Left ventricle myocardium inferior (tissue), 1 donor: ENCODE measurements at places on chromosomes 12 and 14. TPM values are rescaled to one million over a fixed set of nuclear protein-coding genes. Genes with fewer than 3 reads are reported as not detected.

KRT72 gene
- total RNA-seq: not detected

SAMD15 gene
- total RNA-seq: 0.08 TPM

ORAI1 gene
- total RNA-seq: 11.4 TPM

MANSC1 gene
- total RNA-seq: 8.7 TPM

NID2 gene
- 35.2 TPM for total RNA-seq

SDR9C7 gene
- total RNA-seq: not detected

PPP1R3E gene
- 9.0 TPM for total RNA-seq

ACRBP gene
- total RNA-seq: 1.4 TPM

PRICKLE1 gene
- total RNA-seq: 20.9 TPM

SYCP3 gene
- not detected for total RNA-seq

NEMP1 gene
- total RNA-seq: 3.3 TPM

GRCh38 chr12:132427174-132427768 is 62.7 kb upstream of the FBRSL1 start:
- peaks cover 99% of the 10 kb centered on the region for H3K27me3 ChIP-seq
- no peak overlapping the region for H3K27ac ChIP-seq
- no peak overlapping the region for H3K4me3 ChIP-seq
- DNase-seq: no peak

DNA sequence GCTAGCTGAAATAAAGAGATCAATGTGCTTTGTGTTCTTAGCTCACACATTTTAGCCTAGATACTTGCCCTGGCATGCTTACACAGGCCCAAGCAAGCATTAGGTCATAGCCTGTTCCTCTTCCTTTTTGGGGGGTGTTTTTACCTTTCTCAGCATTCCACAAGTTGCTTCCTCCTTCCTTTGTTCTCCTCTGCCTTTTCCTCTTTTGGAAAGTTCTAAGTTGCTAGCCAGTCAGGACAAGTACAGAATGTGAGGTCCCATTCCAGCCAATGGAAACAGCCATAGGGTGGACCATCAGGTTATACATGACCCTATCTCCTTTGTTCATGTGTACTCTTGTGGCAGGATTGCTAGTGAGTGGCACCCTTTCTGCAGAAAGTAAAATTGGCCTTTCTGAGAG is 154.9 kb downstream of the RASSF9 start:
- no peaks in the 10 kb centered on the region for H3K27me3 ChIP-seq
- no peaks in the 10 kb centered on the region for H3K36me3 ChIP-seq
- no peak overlapping the region for H3K27ac ChIP-seq
- H3K4me3 ChIP-seq: no peak overlapping the region
- DNase-seq: no peak

- H3K36me3 ChIP-seq: peaks cover 2% of the 10 kb centered on the region
- peak overlapping the region; percentile 65 for H3K27ac ChIP-seq
- peaks cover 10% of the 10 kb centered on the region for H3K4me1 ChIP-seq
- H3K4me3 ChIP-seq: no peak overlapping the region
- no peaks in the 10 kb centered on the region for H3K27me3 ChIP-seq
- peak; percentile 31 for DNase-seq
Measured at GRCh38 chr14:102255401-102256190, 49.4 kb downstream of the MOK start.

- no peaks in the 10 kb centered on the region for H3K36me3 ChIP-seq
- no peak for DNase-seq
- H3K4me3 ChIP-seq: no peak overlapping the region
Measured at GRCh38 chr14:41718477-41719166, 111.9 kb downstream of the LRFN5 start.

DNA sequence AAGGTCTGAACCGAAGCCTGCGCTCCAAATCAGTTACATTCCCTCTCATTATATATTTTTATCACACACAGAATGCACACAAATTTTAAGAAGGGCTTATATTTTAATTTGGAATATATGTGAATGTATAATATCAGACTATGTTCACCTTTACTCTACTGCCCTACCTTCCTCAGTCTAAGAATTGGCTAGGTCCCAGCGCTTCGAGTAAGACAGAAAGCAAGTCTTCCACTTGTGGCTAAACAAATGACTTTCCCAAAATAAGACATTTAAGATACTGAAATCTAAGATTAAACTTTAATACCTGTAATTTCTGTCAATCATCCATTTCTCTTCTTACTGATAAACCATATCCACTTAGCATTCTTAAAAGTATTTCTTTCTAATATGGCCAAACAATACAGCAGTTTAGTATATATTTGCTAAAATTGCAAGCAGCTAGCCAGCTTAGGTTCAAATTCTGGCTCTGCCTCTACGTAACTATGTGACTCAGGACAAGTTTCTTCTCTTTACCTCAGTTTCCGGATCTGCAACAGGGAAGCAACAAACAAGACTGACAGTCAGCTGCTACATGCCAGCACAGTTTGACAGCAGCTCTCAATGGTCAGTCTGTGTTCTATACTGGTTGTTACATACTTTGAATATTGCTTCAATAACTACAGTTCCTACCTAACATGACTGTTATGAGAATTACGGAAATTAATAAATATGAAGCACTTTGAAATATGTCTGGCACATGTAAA is 2.0 kb downstream of the INTS13 start:
- no peak overlapping the region for H3K27ac ChIP-seq
- H3K36me3 ChIP-seq: peaks cover 8% of the 10 kb centered on the region
- DNase-seq: no peak
- H3K4me1 ChIP-seq: peaks cover 63% of the 10 kb centered on the region
